ENCODE measurements at places on chromosomes 4 and X. TPM values are rescaled to one million over a fixed set of nuclear protein-coding genes. Genes with fewer than 3 reads are reported as not detected.

The SLC38A5 gene
- 7.5 TPM for total RNA-seq

DNA sequence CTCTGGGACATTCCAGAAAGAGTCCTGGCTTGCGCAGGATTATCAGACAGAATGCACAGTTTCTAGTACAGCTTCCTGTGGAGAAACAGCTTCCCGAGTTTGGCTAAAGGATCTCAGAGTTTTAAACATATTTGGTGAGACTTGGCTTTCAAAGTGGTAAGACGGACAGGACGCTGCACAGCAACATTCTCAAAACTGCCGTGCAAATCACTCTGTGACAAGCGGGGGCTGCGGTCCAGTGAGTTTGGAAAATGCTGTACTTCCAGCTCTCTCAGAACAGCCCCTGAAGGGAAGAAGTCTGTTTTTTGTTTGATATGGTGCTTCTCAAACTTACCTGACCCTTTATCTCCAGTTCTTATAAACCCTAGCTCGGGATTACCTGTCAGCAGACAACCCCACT is 18.1 kb downstream of the LGI2 start:
- H3K27ac ChIP-seq, result peak overlapping the region; percentile 16
- H3K4me1 ChIP-seq, result peaks cover 28% of the 10 kb centered on the region
- no peaks in the 10 kb centered on the region for H3K27me3 ChIP-seq
- no peaks in the 10 kb centered on the region for H3K36me3 ChIP-seq

The HMX1 gene
- total RNA-seq, result not detected

DNA sequence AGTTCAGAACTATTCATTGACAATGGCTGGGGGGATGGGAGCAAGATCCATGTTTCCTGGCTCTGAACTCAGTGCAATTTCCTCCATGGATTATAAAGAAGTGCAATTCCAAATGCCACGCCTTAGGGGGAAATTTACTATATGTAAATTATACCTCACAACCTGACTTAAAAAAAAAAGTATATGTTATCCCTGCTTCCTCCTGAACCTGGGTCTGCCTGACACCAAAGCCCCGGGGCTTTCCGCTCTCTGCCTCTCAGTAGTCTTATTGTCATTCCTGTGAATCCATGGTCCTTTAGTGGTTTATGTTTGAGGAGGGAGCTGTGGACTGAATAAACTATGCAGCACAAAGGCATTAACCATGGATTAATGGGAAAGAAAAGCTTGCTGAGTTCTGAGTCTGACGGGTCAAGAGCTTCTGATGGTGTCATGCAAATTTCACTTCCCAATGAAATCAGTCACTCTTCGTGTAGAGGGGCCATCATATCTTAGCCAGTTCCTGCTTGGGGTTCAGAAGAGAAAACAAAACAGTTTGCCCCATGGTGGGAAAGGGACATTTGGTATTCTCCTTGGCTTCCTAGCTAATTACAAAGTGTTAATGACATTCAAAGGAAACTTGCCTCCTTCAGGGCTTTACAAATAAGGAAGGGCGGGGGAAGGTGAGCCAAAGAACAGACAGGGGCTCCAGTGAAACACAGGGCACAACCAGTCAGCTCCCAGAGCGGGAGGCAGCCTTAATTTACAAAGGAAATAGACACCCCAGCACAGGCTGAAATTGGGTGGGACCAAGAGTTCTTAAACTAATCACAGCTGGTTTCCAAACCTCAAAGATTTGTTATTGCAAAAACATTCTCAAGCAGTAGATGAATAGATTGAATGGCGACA is 14.3 kb downstream of the FAM9C start:
- peak overlapping the region; percentile 49 for H3K27ac ChIP-seq
- H3K36me3 ChIP-seq, result no peaks in the 10 kb centered on the region
- H3K4me3 ChIP-seq, result no peak overlapping the region
- H3K27me3 ChIP-seq, result no peaks in the 10 kb centered on the region
- DNase-seq, result no peak
- H3K4me1 ChIP-seq, result peaks cover 22% of the 10 kb centered on the region

The CXCL6 gene
- not detected for total RNA-seq

DNA sequence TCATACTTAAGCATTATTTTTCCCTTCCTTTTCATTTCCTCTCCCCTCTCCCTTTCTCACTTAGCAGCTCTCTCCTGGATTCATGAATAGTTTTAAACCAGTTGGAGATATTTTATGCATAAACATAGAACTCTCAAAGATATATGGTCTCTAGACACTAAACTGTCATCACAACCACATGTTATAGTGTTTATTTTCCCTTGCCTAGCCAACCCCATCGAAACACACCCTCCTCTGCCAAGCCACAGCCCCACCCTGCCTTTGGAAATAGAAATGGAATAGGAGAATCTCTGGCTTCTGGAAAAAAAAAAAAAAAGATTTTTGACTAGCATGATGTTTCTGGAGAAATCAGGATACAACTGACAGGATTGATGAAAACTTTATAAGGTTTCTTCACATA is 64.8 kb upstream of the RBPJ start:
- no peaks in the 10 kb centered on the region for H3K36me3 ChIP-seq
- no peaks in the 10 kb centered on the region for H3K27me3 ChIP-seq
- H3K27ac ChIP-seq, result no peak overlapping the region
- H3K4me1 ChIP-seq, result no peaks in the 10 kb centered on the region
- DNase-seq, result no peak

DNA sequence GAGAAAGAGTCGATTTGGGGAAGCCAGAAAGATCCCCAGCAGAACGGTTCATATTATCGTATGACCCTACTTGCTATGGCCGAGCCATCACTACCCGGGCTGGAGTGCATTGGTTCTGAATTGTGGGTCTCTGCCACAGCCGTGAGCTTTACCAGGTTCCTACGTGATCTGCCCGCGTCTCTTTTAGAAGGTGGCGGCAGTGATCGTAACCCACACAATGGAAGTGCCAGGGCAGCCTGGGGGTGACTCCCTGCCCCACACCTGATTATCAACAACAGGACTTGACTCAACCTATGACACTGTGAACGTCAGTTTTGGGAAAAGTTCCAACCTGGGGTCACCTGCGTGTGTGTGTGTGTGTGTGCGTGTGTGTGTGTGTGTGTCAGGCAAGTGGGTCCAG is 90.8 kb downstream of the SHOX start:
- no peaks in the 10 kb centered on the region for H3K36me3 ChIP-seq
- H3K4me1 ChIP-seq, result no peaks in the 10 kb centered on the region
- peaks cover 5% of the 10 kb centered on the region for H3K27me3 ChIP-seq

GRCh38 chrX:96126182-96126581 is 558.5 kb upstream of the DIAPH2 start:
- no peak overlapping the region for H3K27ac ChIP-seq
- no peak overlapping the region for H3K4me3 ChIP-seq
- no peaks in the 10 kb centered on the region for H3K4me1 ChIP-seq
- DNase-seq, result no peak
- H3K27me3 ChIP-seq, result no peaks in the 10 kb centered on the region

GRCh38 chr4:159451006-159451405 is 348.1 kb downstream of the RAPGEF2 start:
- H3K27me3 ChIP-seq, result no peaks in the 10 kb centered on the region
- peaks cover 4% of the 10 kb centered on the region for H3K4me1 ChIP-seq
- no peak for DNase-seq
- H3K27ac ChIP-seq, result no peak overlapping the region
- no peak overlapping the region for H3K4me3 ChIP-seq

DNA sequence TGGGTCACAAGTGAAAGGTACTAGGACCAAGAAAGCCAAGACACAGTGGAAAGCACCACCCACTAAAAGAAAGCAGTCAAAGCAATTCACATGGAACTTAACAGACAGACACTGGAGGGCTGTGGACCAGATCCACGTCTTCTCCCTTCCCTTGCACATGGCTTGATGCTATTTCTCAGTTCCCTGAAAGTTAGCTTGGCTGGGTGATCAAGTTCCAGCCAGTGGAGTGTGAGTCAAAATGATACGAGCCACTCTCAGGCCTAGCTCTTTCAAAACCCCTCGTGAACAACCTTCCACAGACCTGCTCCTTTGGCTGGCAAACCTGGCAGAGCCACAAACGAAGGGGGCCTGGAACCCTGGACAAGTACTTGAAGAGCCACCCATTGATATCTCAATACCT is 52.0 kb downstream of the RELL1 start:
- H3K27ac ChIP-seq, result no peak overlapping the region
- H3K4me1 ChIP-seq, result peaks cover 13% of the 10 kb centered on the region
- no peaks in the 10 kb centered on the region for H3K27me3 ChIP-seq
- H3K4me3 ChIP-seq, result no peak overlapping the region
- no peak for DNase-seq

DNA sequence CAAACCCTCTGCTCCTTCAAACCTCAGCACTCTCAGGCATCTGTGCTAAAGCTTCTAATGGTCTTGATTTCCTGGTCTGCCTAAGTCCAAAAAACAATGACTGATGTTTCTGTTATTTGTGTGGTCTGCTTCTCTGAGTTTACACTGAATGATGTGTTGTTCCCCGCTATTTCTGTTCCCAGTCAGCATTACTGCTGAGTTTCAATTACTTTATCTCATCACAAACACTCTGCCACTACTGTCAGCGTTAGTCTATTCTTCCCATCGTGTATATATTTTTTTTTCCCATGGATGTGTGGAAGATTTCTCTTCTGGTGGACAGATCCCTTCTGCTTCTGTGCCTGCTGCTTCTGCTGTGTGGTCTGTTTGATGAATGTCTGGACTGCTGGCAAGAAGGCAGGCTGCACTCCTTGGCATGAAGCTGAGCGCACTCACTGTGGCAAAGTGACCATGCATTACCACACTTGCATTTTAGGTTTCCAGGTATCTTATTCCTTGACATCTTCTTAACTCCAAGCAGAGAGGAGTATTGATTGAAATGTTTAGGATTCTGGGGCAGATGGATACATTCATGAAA is 106.9 kb upstream of the PAQR3 start:
- H3K27ac ChIP-seq, result peak overlapping the region; percentile 49
- H3K27me3 ChIP-seq, result no peaks in the 10 kb centered on the region
- peaks cover 43% of the 10 kb centered on the region for H3K4me1 ChIP-seq
- H3K36me3 ChIP-seq, result no peaks in the 10 kb centered on the region

DNA sequence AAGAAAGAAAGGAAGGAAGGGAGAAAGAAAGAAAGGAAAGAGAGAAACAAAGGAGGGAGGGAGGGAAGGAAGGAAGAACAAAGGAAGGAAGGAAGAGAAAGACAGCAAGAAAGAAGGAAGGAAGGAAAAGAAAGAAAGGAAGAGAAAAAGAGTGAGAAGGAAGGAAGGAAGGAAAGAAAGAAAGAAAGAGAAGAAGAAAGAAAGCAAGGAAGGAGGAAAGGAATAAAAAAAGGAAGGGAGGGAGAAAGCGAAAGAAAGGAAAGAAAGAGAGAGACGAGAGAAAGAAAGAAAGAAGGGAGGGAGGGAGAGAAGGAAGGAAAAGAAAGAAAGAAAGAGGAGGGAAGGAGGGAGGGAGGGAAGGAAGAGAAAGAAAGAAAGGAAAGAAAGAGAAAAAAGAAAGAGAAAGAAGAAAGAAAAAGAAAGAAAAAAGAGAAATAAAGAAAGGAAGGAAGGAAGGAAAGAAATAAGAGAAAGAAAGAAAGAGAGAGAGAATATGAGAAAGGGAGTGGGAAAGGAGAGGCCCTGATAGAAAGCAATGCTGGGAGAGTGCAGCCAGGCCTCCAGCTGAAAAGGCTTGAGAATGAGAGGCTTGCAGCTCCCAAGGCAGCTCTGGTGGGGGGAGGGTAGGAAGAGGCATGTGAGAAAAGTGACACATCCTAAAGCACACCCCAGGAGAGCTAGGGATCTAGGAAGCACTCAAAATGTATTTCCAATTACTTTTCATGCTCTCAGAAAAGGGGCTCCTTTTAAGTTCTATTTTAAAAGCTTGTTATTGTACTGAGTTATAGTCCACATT is 134.0 kb upstream of the ZIC3 start:
- peaks cover 24% of the 10 kb centered on the region for H3K4me1 ChIP-seq
- H3K27ac ChIP-seq, result no peak overlapping the region
- H3K27me3 ChIP-seq, result peaks cover 38% of the 10 kb centered on the region
- no peaks in the 10 kb centered on the region for H3K36me3 ChIP-seq
- DNase-seq, result no peak

The GPR50 gene
- not detected for total RNA-seq

DNA sequence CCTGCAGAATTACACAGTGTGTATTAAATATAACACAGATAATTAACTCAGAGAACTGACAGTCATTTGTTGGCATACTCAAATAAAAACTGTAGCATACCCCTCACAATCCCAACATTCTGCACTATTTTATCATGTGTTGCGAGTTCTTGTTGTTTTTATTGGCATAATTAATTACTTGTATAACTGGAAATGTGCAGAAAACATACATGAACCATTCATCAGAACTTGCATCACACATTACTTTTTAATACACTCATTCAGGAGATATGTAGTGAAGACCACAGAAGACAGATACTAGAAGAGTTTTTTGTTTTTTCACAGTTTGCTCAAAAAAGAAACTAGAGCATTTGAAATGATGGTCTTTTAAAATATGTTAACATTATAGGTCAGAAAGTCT is 74.6 kb upstream of the NEIL3 start:
- H3K4me3 ChIP-seq, result no peak overlapping the region
- H3K27me3 ChIP-seq, result no peaks in the 10 kb centered on the region
- no peak for DNase-seq
- H3K27ac ChIP-seq, result no peak overlapping the region

DNA sequence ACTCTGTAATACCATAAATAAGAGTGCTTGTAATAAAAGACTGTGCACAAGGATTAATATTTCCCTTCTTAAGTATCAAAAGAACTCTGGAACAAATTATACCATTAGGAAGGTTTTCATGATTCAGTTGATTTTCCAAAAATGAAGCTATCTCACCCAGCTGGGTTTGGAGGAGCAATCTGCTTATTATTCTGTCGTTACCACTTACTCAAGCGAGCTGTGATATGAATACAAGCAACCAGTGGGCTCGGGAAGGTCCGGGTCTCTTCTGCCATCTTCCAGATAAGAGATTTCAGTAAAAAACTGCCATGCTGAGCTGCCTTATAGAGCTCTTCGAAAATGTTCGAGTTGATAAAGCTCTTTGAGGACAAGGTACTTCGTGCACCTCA is 15.3 kb downstream of the SMIM20 start:
- H3K27ac ChIP-seq, result no peak overlapping the region
- H3K27me3 ChIP-seq, result no peaks in the 10 kb centered on the region
- H3K36me3 ChIP-seq, result no peaks in the 10 kb centered on the region
- H3K4me3 ChIP-seq, result no peak overlapping the region
- DNase-seq, result no peak
- H3K4me1 ChIP-seq, result peaks cover 14% of the 10 kb centered on the region

DNA sequence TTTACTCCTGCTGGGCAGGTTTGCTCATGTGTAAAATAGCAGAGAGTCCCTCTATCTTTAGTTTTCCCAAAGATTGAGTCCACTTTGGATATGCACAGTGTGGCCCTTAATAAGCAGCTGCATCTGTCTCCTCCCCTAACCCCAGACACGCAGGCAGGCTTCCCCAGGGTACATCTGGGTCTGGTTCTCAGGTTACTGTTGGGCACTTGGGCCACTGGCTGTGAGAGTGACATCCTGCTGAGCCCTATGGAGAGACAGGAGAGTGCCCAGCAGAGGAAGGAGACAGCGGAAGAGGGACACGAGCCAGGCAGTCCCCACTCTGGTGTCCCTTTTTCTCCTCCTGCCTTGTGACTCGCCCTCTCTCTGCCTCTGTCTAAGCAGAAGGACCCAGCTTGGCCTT is 16.0 kb downstream of the XK start:
- H3K36me3 ChIP-seq, result no peaks in the 10 kb centered on the region
- no peak for DNase-seq

GRCh38 chrX:40091691-40092421 is 5.9 kb downstream of the BCOR start:
- H3K36me3 ChIP-seq, result no peaks in the 10 kb centered on the region
- DNase-seq, result no peak
- H3K4me1 ChIP-seq, result peaks cover 66% of the 10 kb centered on the region
- H3K27me3 ChIP-seq, result no peaks in the 10 kb centered on the region
- H3K4me3 ChIP-seq, result no peak overlapping the region

Data from esophagus muscularis mucosa (tissue), 4 donors.